Jurkat, Clone E6-1 (cell line): ENCODE measurements at places on chromosomes 6 and 20.

GRCh38 chr6:40359808-40360207 is 227.4 kb downstream of the LRFN2 start:
- no peak for DNase-seq

GRCh38 chr6:62371453-62372210 is 85.6 kb upstream of the KHDRBS2 start:
- no peak for DNase-seq

GRCh38 chr6:150517175-150517574 is 82.5 kb upstream of the PLEKHG1 start:
- DNase-seq, result no peak

- no peak for DNase-seq
Measured at GRCh38 chr6:108163267-108163643, 2.6 kb upstream of the NR2E1 start.

DNA sequence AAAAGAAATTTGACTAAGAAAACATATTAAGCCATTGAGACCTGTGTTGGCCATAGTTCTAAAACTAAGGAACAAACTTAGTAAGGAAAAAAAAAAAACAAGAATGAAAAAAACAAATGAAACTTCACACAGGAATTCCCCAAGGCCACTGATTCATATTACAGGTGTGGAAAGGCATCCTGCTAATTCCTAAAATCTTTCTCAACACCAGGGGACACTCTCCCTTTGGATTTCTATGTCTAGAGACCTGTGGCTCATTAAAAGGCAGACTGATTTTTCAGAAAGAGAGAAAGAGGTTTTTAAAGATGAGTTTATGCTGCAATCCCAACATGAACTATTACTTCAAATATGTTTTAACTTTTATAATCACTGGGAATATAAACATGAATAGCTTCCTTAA is at the start of gene OR12D1:
Gene OR12D1, plus strand, starts transcription at position 341 of the 400 bp plus-strand sequence.
- DNase-seq, result no peak

- DNase-seq, result no peak
Measured at GRCh38 chr6:153024709-153025017, 22.2 kb upstream of the MTRF1L start.
